ENCODE measurements at places on chromosomes 2 and 18.
A peak's percentile ranks its signal among the peaks of the same experiment; 100 is the strongest.

DNA sequence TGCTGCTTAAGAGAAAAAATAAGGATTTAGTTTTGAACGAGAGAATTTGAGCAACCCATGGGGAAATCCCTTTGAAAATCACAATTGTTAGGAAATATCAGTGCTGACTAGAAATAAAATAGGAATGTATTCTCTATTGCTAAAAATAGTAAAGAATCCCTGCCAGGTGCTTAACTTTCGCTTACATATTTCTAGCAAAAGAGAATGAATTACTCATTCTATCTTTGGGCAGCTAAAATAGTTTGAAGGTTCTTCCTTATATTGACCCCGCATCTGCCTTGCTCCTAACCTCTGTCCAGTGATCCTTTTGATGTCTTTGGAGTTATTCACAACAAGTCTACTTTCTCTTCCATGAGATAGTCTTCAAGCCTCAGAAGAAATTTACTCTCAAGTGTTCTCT is 103.8 kb downstream of the PLCL1 start:
- DNase-seq = no peak

- no peak for DNase-seq
Observed at GRCh38 chr2:96953611-96953978, 32.8 kb downstream of the FAM178B start.

- DNase-seq = no peak
Observed at GRCh38 chr18:41886126-41886807, 68.8 kb upstream of the PIK3C3 start.

DNA sequence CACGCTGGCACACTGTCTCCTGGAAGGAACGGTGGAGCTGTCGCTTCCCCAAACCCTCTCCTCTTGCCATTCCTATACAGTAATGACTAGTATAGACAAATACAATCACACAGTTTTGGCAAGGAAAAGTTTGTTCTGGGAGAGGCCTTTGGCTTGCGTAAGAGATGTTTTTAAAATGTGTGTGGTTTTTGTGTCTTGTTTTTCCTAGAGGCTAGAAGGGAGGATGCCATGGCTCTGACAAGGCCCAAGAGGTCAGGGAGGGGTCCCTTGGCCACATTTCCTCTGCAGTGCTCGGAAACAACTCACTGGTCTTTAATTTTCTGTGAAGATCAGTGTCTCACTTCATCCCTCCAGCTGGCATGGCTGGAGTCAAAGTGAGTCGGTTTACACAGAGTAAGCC is 195.9 kb downstream of the SH3RF3 start:
- peak; percentile 91 for DNase-seq

DNA sequence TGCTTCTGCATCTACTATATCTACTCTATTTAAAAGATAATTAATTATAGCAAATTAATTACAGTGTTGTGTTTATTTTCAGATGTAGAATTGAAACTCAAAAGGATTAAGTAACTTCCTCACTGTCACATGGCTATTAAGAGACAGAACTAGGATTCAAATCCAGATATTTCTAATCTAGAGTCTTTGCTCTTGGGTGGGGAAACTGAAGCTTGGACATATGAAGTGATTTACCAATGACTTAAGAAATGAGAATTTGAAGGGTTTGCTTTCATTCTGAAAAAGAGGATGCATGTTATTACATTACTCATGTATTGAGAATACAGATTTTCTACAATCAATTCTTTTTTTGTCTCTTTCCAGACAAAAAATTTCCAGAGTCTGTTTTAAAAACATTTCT is 191.5 kb upstream of the SMAD7 start:
- DNase-seq = no peak

- no peak for DNase-seq
Observed at GRCh38 chr2:127359520-127359919, 28.3 kb downstream of the MAP3K2 start.

- no peak for DNase-seq
Observed at GRCh38 chr2:1068822-1069221, 118.2 kb downstream of the SNTG2 start.
